ENCODE measurements at places on chromosomes 7 and 10.

DNA sequence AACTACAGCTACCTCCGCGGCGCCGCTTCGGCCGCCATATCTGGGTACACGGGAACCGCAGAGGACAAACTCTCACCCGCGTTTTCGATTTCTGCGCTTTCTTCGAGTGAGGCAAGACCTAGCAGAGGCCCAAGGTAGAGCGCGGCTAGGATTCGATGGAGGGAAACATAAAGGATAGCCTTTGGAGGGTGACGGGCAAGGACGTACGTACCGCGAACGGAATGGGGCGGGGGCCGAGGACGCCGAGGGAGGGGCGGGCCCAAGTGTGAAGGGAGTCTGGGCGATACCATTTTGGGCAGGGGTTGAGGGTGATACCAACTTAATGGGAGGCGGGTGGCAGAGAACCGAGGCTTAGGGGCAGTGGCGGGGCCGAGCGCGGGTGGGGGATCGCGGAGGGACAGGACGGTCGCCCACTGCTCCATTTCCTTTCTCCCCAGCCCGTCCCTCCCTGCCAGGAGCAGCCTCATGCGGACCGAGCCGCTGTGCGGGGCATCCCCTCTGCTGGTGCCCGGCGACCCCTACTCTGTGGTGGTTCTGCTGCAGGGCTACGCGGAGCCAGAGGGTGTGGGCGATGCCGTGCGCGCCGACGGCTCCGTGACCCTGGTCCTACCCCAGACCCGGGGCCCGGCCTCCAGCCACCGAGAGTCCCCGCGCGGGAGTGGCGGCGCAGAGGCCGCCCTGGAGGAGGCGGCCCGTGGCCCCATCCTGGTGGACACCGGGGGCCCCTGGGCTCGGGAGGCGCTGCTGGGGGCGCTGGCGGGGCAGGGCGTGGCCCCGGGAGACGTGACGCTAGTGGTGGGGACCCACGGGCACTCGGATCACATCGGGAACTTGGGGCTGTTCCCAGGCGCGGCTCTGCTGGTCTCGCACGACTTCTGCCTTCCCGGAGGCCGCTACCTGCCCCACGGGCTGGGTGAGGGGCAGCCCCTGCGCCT, at the start of gene MBLAC1:
Gene MBLAC1 (plus strand): TSS at position 37 of the 935 bp plus-strand sequence. CDS start 429 bp downstream, at position 466.
- DNase-seq = peak; percentile 95

DNA sequence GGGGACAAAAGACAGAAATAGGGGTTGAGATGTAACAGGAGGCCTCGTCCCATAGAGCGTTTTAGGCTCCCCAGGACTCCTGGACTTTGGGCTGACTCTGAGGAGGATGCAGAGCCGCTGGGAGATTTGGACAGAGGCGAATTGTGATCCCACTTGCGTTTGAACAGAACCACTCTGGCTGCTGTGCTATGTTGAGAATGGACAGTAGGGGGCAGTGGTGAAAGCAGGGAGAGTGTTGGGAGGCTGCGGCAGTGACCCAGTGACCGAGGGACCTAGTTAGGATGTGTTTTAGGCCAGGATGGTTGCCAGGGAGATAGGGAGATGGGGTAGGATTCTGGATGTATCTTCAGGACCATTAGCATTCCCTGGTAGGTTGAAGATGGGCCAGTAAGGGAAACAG, 271.6 kb downstream of the CCDC3 start:
- DNase-seq = no peak

DNA sequence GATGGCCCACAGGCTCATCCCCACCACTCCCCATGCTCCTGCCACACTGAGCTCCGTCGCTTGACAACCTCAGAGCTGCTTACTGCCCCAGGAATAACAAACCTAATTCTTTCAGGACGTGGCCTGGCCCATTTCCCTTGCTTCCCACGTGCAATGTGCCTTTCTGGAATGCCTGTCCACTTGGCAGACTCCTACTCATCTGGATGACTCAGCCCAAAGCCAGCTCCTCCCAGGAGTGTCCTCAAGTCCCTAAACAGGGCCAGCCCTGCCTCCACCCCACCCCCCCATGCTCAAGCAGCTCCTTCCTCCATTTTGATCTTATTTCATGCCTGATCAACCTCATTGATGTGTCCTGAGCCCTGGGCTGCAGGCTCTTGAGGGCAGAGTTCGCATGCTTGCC, 164.9 kb upstream of the RNF32 start:
- DNase-seq = no peak

DNA sequence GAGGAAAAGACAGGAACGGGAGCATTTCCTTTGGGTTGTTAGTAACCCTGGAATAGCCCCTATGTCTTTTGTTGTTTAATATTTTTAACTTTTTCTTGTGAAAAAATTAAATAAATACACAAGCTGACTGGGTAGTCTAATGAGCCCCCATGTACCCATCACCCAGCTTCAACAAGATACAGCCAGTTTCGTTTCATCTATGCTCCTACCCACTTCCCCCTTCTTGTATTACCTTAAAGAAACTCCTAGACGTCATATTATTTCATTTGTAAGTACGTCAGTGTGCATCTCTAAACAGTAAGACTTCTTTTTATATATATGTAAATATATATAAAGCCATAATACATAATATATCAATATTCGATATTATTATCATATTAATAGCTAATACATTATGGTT, 42.8 kb upstream of the NUB1 start:
- DNase-seq = no peak

DNA sequence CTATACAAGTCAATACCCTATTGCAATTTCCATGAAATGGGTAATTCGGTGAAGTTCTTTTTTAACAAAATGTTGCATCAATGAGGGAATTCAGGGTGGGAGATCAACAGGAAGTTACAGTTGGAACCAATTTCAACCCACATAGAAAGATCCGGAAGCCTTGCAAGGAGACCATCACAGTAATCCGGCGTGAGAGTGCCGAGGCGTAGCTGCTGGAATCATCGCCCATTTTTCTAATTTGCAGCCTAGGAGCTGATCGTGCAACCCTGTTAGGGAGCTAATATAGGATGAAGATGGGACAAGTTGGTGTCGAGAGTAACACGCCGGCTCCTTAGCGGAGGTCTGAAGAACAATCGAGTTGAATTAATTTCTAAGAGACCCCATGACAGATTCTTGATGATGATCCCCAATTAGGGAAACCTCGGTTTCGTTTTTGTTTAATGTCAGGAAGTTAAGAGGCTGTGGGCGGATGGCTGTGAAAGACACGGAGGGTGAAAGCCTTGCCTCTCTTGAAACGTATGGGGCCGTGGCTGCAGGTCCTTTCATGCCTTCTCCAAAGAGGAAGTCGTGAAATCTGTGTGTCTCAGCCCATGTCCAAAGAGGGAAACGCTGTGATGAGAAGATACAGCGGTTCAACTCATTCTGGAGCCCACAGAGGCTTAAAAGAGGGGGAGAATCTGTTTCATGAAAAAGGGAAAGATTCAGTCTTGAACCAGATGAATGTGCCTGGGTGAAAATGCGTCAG, 51.2 kb upstream of the CARD11 start:
- DNase-seq = peak; percentile 53

DNA sequence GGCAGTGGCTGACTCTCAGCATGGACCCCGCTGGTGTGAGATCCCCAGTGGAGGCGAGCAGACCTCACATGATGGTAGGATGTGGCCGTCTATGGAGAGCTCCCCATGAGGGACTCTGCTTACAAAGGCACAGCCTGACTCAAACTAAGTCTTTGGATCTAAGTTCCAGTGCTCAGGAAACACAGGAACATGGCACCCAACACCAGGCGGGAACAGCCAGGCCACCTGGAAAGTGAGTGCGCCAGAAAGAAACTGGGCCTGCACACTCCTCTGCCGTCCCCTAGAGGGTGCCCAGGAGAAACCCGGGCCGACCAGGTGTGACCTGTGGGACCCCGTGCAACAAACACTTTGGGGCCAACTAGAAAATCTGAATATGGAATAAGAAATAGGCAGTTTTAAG, 10.0 kb downstream of the PITRM1 start:
- no peak for DNase-seq

All from CD4-positive, alpha-beta T cell treated with Interleukin-2 at 100 ng/mL for 4 hours (primary cell).